ENCODE measurements at places on chromosomes 16 and 17. TPM values are rescaled to one million over a fixed set of nuclear protein-coding genes. Genes with fewer than 3 reads are reported as not detected.

The DLX4 gene
- 3.0 TPM for total RNA-seq

The GAST gene
- not detected for total RNA-seq

The BRIP1 gene
- 0.83 TPM for total RNA-seq

The CHST5 gene
- total RNA-seq, result 0.62 TPM

The LUC7L3 gene
- 106 TPM for total RNA-seq

The C16orf89 gene
- 198 TPM for total RNA-seq

The PPL gene
- 60.5 TPM for total RNA-seq

The CRISPLD2 gene
- total RNA-seq, result 34.9 TPM

The GJD3 gene
- total RNA-seq, result 3.1 TPM

The CHMP6 gene
- total RNA-seq, result 28.8 TPM

DNA sequence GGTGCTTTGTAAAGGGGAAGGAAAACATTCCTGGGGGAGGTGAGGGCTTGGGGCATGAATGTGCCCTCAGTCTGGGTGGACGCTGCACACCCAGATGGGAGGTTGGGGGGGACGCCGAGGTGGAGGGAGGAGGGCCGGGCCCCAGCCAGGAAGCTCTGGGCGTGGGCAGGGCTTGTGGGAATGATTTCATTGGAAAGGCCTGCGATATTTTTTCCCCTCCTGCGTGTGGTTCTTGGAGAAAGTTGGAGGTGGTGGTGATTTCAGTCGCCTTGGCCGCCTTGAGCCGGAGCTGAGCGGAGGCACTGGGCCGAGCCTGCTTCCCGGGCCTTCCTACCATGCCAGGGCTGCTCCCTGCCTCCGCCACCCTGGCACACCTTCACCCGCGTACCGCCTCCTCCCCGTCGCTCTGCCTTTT lies 26.4 kb upstream of the CLEC18A start:
- DNase-seq, result no peak

DNA sequence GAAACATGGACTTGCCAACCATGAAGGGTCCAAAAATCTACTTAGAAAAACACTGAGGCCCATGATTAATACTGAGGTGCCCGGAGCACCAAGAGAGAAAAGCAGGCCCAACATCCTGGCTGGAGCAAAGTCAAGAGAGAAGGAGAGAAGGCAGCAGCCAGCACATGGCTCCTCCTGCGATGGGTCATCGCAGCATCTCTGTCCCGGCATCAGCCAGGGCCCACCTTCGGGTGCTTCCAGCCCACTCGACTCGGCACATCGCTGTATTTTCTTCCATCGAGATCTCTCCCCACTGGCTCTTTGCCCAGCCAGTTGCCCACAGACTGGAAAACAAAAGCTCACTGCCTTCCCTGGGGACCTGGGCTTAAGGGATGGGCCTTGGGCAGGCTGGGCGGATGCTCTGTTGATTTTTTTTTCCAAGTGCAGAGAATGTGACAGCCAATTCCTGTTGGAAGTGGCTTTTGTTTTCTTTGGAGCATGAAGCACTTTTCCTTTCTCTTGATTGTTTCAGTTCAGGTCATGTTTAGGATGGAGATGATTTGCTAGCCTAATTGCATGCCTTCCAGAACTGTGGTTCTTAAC lies 58.1 kb downstream of the CYB5B start:
- peak; percentile 51 for DNase-seq

- no peak for DNase-seq
Observed at GRCh38 chr16:11833951-11834695, 17.2 kb downstream of the RSL1D1 start.

- no peak for DNase-seq
Observed at GRCh38 chr17:72502371-72503341, 381.8 kb downstream of the SOX9 start.

- no peak for DNase-seq
Observed at GRCh38 chr17:49525831-49526741, 31.0 kb downstream of the NGFR start.

DNA sequence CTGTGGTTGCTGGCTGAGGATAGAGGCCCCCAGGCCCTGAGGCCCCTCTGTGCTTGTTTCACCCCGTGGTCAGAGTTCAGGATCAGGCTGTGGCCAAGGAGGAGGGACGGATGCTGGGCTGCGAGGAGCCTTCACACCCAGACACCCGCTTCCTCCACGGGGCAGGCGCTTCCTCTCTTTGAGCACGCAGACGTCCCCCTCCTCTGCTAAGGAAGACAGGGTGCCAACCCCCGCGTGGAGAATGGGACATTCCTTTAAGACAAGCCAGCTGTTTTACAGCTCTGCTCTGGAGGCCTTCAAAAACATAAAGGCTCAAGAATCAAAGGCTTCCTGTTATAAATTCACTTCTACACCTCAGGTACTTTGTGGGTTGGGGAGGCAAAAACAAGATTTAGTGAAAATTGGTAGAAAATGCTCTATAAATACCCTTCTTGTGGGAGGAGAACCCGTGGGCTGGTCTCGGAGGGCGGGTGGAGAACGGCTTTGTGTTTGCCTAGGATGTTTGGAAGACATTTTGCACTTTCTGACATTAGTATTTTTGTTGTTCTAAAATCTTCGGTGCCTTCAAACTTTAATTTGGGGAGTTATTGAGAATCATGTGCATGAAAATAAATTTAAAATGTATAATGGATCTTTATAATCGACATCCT lies 60.8 kb upstream of the FOXF1 start:
- no peak for DNase-seq

- no peak for DNase-seq
Observed at GRCh38 chr17:59526451-59526850, 39.0 kb upstream of the DHX40 start.

DNA sequence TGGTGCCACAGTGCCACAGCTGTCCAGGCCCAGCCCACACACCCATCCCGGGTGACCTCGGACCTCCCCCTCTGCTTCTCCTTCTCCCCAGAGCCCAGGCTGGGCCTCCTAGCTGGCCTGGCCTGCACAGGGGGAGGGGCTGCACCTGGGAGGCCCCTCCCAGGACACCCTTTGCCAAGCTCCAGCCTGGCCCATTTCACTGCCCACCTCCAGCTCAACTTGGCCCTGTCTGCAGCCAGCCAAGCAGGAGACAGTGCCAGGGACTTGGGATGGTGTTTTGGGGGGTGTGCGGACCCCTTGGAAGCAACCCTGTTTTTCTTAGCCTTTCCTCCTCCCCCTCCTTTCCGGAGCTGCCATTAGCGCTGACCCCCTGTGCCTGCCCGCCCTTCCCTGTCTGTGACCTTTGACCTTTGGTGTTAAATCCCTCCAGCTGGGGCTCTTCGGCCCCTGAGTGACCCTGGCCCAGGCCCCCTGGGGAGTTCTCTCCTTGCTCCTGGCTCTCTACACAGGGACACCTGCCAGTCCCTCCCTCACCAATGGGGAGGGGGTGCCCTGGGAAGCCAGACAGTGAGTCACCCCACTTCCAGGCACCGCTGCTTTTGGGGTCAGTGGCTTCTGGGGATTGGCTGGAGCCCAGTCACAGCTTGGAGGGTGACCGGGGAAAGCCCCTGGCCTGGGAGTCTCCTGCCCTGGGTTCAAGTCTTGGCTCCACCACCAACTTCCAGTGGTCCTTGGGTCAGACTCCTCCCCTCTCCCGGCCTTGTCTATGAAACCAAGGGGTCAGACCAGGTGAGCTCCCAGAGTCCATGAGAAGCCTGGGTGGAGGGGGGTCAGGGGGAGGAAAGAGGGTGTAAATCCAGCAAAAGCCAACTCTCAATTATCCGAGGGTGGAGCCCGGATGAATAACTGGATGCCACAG lies 1.9 kb downstream of the GLIS2 start:
- no peak for DNase-seq

DNA sequence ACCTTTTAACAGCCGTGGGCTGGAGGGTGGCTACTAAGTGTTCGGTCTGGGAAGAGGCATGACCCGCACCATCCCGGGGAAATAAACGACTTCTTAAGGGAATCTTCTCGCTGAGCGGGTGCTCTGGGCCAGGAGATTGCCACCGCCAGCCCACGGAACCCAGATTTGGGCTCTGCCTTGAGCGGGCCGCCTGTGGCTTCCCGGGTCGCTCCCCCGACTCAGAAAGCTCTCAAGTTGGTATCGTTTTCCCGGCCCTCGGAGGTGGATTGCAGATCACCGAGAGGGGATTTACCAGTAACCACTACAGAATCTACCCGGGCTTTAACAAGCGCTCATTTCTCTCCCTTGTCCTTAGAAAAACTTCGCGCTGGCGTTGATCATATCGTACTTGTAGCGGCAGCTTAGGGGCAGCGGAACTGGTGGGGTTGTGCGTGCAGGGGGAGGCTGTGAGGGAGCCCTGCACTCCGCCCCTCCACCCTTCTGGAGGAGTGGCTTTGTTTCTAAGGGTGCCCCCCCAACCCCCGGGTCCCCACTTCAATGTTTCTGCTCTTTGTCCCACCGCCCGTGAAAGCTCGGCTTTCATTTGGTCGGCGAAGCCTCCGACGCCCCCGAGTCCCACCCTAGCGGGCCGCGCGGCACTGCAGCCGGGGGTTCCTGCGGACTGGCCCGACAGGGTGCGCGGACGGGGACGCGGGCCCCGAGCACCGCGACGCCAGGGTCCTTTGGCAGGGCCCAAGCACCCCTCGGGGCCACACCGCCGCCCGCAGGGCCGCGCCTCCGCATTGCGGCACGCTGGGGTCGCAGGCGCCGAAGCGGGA lies 3.6 kb upstream of the CBX4 start:
- DNase-seq, result no peak

- no peak for DNase-seq
Observed at GRCh38 chr16:49914657-49915056, 58.7 kb upstream of the ZNF423 start.

DNA sequence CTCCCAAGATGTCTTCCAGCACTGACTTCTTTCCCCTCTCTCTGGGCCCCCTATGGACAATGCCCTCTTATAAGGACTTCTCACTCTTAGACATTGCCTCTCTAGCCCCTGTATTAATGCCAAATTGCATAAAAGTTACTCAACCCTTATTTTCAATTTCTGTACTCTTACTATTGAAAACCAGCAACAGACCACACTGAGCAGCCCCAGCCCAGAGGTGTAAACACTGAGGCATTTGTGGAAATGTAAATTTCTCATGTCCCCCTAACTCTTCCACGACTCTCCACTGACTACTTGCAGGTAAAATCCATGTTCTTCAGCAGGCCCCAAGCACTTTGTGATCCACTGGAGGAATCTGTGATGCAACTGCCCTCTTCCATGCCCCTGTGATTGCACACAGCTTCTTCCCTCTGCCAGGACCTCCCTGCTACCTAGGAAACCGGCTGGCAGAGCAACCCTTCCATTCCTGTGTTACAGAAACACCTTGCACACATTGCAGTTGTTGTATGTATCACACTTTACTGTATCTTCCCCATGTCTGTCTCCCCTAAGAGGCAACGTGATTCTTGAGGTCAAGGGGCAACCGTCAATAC lies 4.4 kb downstream of the N4BP1 start:
- no peak for DNase-seq

- DNase-seq, result no peak
Observed at GRCh38 chr17:3904501-3904900, 11.6 kb upstream of the CAMKK1 start.

GRCh38 chr16:88195911-88196465 lies 186.8 kb upstream of the ZNF469 start:
- DNase-seq, result no peak

DNA sequence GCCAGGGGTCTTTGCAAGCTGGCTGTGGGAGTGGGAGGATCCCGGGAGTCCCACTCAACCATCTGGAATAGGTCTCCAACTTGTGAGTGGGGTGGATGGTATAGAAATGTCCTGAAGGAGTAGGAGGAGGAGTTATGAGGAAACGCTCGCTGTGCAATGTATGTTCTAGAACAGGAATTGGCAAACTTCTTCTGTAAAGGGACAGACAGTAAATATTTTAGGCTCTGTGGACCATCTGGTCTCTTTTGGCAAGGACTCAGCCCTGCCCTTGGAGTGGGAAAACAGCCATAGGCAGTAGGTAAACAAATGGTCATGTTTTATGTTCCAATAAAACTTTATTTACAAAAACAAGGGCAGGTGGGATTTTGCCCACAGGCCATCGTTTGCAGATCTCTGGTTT lies 149.2 kb downstream of the NPIPB5 start:
- no peak for DNase-seq

- no peak for DNase-seq
Observed at GRCh38 chr17:35879773-35880654, at the start of gene CCL5. CCL5 (minus strand) TSS chr17:35880360.

DNA sequence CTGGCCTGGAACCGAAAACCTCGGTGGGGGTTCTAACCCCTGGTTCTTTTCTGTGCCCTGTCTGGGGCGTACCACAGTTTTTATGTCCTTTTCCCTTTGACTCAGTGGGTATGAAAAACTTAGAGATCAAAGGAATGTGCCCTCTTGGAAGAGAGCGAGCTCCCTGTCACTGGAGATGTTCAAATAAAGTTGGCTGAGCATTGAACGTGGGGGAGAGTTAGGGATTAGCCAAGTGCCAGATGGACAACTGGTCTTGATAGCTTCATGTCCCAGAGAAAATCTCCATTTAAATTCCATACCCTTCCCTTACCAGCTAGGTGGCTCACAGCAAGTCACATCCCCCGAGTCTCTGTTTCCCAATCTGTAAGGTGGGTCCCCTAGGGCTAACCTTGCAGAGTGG lies 9.5 kb downstream of the ADGRG1 start:
- DNase-seq, result no peak

- DNase-seq, result no peak
Observed at GRCh38 chr16:72241930-72242329, 70.0 kb upstream of the PMFBP1 start.

DNA sequence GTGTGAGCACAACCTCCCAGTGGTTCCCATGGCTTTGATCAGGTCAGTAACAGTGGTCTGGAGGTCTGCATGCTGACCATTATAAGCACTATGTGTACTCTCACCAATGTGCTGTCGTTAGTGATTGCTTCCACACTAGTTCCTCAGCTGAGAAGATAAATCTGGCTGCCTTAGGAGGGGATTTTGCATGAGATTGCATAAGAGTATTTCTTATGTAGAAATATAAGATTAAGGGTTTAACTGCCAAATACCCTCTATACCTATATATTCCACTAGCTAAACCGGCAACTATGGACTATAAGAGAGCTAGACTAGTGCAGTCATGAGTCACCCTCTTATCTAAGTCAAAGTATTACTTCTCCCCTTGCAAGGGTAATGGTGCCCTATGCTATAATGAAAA lies 580.2 kb downstream of the CDH11 start:
- DNase-seq, result no peak

DNA sequence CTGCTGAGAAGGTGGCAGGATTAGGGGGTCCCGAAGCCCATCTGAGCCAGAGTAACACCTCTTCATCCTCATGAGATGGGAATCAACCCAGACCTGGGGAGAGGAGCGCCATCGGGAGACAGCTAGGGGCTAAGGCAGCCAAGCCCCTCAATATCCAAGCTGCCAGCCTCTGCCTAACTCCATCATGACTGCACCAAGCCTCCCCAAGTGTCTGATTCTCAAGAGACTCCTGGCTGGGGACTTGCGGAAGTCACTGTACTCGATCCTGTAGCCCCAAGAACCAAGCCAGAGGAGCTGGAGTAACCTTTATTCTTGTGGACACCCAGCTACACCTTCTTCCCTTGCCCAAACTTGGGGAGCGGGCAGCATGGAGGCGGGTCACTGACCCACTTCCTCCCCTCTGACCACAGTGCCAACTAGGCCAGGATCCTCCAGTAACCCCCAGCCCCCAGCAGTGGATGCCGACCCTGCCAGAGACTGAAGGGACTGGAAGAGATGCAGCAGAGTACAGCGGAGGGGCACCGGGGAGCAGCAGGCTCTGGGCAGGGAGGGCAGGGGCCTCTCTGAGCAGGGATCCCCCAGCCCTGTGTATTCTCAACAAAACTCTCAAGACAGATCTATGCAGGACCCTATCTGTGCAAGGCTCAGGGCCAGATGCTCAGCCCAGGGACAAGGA lies 13.3 kb downstream of the HDAC5 start:
- no peak for DNase-seq

- DNase-seq, result no peak
Observed at GRCh38 chr16:14629612-14629918, 495 bp downstream of the PARN start.

- DNase-seq, result no peak
Observed at GRCh38 chr16:31428279-31428597, at the start of gene COX6A2. COX6A2 (minus strand) TSS chr16:31428360; CDS start chr16:31428325, 35 bp downstream.

- no peak for DNase-seq
Observed at GRCh38 chr16:30369091-30369937, 980 bp downstream of the TBC1D10B start.
